ENCODE measurements at places on chromosomes 2 and 18.

DNA sequence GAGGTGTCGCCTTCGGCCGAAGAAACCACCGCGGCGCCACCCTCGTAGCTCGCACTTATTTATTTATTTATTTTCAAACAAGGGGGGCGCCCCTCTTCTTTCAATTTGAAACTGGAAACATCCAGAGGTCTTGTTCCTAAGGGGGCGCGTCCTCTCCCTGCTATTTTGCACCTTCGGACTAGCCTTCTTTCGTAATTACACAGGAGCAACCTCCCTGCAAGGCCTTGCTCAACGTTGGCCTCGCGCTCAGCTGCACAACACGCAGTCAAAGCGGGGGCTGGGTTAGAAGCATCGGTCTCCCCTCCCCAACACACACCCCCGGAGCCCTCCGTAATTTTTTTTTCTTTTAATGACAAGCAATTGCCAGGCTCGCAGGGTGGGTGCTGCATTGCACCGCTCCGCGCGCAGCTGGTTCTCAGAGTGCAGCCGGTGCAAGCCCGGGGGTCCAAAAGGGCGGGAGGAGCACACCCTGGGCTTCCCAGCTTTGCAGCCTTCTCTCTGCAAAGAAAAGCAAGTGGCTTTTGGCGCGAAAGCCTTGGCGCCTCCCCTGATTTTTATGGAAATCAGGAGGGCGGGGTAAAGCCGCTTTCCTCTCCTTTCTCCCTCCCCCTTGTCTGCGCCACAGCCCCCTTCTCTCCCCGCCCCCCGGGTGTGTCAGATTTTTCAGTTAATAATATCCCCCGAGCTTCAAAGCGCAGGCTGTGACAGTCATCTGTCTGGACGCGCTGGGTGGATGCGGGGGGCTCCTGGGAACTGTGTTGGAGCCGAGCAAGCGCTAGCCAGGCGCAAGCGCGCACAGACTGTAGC, at the start of gene MYCN:
Gene MYCN (plus strand): TSS at position 697 of the 807 bp plus-strand sequence. CDS start 1,515 bp downstream, outside the sequence.
- no peak for DNase-seq

DNA sequence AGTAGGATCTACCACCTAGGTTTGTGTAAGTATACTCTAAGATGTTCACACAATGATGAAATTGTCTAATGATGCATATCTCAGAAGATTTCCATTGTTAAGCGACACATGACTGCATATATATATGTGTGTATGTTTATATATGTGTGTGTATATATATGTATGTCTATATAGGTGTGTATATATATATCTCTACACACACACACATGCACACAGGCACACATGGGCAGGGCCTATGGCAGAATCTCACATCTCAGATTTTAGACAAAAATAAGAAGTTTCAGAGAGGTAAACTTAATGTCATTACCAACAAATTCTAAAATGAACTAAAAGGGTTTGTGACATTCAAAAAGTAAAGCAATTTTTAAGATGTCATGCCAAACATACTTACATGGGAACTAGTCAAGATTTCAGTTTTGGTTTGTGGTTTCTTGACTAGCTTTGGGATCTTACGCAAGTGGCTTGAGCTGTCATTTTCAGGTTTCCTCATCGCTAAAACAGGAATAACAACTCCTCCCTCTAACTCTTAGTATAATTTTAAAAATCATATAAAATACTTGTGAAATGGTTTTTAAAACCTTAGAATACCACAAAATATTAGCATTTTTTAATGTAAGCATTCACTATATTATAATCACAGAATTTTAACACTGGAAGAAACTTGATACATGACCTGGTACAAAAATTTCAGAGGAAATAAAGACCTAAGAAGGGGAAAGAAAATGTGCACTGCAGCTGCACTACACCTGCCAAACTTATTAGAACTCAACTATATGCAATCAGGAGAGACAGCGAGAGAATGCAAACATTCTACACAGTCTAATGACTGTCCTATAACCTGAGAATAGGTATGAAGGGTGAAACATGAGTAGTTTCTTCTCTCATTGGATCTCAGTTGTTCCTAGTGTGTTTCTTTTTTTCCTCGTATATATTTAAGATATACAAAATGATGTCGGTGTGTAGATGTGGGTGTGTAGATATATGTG, 75.7 kb downstream of the TTC21B start:
- DNase-seq, result no peak

GRCh38 chr2:118246079-118246478, 157.8 kb downstream of the INSIG2 start:
- no peak for DNase-seq

GRCh38 chr18:31229829-31230228, 67.2 kb upstream of the DSC1 start:
- no peak for DNase-seq

DNA sequence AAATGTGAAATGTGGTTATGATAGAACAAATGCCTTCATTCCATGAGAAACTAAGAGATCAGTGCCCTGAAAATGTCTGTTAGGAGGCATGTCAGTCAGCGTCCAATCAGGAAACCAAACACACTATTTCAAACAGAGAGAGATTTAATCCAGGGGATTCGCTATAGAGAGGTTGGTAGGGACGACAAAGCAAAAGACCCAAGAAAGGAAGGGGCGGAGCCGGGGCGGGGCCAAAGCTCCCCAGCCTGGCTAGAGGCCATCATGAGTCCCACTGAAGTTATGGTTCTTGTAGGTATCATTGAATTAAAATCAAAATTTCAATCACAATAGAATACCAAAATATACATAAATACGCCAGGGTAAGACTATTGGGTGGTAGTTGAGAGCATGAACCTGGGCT, 32.9 kb upstream of the RNF149 start:
- DNase-seq, result no peak

DNA sequence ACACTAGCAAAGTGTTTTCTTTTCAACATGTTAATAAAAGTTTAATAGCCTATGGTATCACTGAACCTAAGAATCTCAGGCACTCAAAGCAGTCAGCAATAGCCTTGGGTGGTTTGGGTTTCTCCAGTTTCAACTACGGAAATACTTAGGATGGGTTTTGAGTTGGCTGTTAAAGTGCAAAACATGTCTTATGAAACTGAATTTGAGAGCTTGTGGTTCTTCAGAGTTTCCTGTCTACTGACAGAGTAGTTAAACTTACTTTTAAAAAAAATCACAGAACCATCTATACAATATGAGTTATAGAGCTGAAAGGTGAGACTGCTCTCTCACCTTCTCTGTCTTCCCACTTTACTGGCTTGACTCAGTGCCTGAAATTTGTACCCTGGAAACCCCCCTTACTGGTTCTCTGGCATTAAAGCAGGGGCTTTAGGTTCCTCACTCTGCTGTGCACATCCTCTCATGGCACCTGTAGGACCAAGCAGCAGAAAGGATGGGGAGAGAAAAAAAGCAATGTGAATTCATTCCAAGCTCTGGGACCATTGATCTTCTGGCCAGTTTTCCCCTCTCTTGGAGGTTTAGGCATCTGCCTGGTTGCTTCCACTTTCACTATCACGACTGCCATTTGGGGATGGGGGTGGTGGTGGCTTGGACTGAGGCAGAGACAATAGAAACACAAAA, 18.1 kb downstream of the CCDC141 start:
- no peak for DNase-seq

DNA sequence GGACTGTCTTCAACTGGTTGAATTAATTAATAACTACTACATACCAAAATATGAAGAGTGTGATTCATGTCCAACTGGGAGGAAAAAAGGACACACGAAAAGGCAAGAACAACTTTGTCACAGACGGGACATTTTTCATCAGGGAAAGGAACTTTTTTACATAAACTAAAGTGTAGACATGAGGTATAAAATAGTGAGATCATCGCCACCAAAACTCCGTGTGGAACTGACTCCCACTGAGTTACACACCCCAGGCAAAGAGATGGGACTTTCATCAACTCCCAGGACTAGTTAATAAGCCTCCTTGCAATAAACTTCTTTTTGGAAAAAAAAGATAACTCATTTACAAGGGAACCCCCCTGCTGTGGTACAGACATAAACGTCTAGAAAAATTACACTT, 12.9 kb upstream of the NMI start:
- DNase-seq, result no peak

DNA sequence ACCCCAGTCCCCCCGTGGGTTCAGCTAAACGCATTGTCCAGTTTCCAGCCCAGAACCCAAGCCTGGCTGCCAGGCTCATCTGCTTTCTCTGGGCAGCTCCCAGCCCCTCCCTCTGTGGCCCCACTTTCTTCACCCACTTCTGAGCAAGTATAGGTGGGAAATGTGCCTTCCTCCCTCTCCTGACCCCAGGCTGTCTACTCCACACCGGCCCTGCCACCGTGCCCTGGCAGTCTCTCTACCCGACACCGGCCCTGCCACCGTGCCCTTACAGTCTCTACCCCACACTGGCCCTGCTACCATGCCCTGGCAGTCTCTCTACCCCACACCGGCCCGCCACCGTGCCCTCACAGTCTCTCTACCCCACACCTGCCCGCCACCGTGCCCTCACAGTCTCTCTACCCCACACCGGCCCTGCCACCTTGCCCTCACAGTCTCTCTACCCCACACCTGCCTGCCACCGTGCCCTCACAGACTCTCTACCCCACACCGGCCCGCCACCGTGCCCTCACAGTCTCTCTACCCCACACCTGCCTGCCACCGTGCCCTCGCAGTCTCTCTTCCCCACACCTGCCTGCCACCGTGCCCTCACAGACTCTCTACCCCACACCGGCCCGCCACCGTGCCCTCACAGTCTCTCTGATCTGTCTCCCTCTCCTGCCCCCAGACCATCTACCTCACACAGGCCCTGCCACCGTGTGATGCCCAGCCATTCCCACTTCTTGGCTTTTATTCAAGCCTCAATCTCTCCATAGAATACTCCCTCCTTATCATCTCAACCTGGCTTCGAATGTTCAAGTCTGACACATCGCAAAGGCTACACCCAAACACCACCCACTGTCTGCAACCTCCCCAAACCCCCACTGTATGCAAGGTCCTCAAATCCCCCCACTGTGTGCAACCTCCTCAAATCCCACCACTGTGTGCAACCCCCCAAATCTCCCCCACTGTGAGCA, 108.9 kb downstream of the TPO start:
- DNase-seq, result no peak

DNA sequence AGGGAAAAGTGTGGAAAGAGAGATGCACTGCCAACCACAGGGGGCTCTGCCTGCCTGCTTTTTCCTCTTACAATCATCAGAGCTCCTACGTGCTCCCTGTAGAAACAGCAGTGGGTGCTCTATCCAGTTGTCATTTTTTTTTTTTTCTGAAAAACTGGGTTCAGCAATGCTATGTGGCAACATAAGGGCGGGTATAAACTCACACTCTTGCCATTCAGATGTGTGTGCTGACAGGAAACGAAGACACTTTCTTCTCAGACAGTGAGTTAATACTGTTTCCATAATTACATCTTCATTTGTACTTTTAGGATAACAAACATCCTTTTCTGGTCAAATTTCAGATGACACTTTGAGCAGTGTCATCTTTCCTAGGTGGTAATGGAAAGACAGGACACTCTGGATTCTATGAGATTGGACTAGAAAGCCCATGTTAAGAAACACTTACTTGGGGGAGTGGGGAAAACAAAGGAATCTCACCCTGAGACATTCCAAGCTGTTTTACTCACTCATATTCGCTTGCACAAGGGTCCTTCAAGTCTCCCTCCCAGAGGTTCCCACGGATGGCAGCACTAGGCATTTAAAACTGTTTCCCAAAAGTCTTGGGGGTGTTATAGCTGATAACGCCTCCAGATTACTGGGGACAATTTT, 41.3 kb downstream of the CCDC93 start:
- no peak for DNase-seq

DNA sequence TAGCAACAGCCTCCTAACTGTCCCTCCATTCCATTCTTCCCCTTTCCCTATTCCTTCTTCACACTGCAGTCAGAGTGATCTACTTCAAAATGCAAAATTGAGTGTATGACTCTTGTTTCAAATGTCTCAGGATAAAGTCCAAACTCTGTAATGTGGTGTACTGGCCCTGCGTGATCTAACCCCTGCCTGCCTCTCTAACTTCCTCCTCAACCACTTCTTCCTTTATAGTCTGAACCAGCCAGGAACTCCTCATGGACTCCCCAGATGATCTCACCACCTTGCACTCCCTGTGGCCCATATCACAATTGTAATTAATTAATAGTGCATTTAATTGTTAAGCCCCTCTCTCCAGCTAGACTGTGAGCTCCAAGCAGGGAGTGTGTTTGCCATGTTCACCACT, 3.1 kb upstream of the B3GNT2 start:
- no peak for DNase-seq

DNA sequence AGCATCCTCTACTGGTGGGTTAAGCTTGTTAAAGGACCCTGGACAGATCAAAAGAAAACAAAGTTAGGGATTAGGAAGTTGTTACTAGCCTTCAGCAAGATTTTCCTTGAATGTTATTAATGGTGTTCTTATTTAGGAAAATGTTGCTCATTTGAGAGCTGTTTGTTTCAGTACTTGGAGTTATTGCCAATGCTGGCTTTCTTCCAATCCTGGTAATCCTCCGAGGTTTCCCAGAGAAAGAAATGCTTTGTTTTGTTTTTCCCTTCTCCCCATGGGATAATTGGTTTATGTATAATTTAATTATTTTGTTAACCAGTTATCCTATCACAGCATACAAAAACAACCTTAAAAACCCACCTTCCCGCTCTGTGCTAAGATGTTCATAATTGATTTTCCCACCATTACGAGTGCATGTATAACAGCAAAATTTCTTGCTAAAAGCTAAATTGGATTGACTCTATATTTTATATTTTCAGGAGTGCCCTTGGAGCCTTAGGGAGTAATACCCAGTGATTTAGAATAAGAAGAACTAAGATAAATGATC, 79.8 kb downstream of the MGAT5 start:
- DNase-seq, result no peak

GRCh38 chr2:212646698-212647366, 108.2 kb upstream of the ERBB4 start:
- DNase-seq, result no peak

GRCh38 chr2:241358470-241358869, 2.4 kb downstream of the FARP2 start:
- no peak for DNase-seq

- DNase-seq, result no peak
Observed at GRCh38 chr18:23526501-23527063, 23.3 kb downstream of the RMC1 start.

DNA sequence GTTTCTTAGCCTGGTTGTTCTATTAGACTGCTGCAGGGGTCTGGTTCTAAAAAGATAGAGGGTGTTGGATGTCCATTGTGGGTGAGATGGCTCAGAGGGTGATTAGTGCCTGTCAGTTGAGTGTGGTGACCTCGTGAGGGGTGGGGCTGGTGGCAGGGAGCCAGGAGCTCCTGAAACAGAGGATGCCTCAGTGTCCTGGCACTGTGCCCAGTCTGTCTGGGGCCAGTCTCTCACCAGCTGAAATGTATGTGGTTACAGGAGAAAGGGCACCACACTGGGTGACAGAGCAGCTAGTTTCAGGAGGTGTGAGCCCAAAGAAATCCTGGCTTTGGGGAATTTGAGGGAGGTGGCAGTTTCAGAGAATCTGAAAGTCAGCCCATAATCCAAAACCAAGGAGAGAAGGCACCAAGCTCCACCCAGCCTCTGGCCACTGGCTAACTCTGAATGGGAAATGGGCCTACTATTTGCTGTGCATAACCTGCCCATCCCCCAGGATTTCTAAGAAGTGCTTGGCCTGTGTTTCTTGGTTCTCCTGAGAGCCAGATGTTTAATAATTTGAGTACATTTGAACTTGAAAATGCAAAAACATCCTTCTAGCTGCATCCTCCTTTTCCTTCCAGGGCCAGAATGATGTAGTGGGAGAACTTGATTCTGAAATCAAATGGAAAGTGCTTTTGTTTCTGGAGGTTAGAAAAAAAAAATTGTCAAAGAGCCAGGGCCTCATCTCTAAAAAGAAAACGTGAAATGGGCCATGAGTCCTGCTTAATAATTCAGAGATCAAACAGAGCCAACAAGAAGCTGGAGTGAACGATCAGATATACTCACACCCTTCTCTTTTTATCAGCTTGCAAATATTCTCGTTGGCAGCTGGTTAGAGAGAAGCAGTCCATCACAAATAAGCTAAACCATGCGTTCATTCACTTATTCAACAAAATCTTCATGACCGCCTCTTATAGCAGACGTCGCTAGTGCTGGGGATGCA, 92.3 kb downstream of the B3GNT2 start:
- no peak for DNase-seq

Data from stimulated activated CD8-positive, alpha-beta memory T cell treated with anti-CD3 and anti-CD28 coated beads, Interleukin-15, amount 100 ng/mL, for 4 hours (primary cell).